ENCODE measurements at places on chromosomes 12 and 14.
A peak's percentile ranks its signal among the peaks of the same experiment; 100 is the strongest.

DNA sequence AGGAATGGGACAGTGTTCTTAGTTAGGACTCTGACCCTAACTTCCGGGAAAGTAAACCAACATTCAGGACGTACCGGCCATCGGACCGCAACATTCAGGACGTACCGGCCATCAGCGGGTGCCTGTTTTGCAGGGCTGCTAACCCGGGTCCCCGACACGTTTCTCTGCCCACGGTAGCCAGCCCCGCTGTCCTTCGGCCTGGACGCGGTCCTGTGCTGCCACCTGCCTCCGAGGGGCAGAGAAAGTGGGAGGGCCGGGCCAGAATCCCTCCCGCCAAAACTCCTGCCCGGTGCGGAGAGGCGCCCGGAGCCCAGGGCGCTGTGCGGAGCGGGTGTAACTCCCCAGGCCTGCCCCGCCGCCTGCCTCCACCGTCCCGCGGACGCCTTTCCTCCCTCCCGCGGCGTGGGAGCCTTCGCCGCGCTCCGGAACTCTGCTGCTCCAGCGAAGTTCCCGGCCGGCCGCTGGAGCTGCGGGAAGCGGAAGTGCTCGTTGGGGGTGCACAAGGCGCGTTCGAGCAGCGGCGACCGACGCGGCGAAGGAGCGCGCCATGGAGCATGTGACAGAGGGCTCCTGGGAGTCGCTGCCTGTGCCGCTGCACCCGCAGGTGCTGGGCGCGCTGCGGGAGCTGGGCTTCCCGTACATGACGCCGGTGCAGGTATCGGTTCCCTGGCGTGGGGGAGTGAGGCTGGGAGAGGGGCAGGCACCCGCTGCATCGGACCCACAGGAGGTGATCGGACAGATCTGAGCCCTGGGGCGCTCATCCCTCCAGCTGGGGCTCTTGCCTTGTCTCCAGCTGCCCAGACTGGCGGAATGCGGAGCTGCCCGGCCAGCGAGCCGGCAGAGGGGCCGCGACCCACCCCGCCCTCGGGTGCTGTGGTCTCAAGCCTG, at the start of gene DDX55:
Gene DDX55, plus strand, starts transcription at position 498 of the 888 bp plus-strand sequence. Its CDS starts 50 bp downstream, at position 548.
- peak; percentile 90 for DNase-seq

GRCh38 chr12:103848143-103848542, 7.1 kb upstream of the NT5DC3 start:
- DNase-seq: no peak

DNA sequence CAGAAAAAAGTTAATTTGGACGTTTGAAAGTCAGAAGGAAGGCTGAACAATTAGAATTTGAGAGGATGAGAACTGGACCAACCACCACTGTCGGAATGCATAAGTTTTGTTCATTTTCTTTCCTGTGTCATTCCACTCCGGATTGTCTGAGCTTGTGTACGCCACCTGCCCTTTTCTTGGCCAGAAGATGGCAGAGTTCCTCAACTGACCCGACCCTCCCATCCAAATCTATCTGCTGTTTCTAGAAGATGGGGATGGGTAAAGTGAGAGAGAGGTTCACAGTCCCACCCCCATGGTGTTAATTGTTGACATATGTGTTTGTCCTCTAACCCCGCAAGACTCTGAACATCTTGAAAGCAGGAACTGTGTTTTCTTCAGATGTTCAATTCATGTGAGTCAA, 388.0 kb downstream of the VRK1 start:
- peak; percentile 34 for DNase-seq

DNA sequence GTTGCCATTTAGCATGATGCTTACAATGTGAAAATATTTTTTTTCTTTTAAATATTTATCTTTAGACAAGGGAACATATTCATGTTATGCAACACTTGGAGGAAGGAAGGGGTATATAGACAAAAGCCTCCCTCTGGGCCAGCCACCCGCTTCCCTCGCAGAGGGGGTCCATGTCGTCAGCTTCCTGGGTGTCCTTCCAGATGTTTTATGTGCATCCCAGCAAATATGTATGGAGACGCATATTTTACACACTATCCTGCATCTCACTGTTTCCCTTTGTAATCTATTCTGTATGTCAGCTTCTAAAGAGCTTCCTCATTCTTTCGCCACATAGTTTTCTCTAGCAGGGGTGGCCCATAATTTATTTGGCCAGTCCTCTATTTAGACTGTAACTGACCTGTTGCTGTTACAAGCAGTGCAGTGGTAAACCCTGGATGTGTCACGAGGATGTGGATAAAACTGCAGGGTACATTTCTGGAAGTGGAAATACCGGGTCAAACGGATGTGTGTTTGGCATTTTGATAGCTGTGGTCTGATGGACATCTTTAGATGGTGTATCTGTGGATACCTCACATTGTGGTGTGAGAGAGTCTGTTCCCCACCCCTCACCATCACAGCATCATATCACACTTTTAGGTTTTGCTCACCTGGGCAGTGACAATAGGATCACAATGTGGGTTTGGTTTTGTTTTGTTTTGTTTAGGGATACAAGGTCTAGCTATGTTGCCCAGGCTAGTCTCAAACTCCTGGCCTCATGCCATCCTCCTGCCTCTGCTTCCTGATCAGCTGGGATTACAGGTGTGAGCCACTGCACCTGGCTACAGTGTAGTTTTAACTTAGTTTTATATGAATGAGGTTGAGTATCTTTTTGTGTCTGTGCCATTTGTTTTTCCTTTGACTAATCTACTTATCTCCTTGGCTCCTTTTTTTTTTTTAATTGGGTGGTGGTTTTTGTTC, 31.6 kb downstream of the FAM222A start:
- DNase-seq: no peak

DNA sequence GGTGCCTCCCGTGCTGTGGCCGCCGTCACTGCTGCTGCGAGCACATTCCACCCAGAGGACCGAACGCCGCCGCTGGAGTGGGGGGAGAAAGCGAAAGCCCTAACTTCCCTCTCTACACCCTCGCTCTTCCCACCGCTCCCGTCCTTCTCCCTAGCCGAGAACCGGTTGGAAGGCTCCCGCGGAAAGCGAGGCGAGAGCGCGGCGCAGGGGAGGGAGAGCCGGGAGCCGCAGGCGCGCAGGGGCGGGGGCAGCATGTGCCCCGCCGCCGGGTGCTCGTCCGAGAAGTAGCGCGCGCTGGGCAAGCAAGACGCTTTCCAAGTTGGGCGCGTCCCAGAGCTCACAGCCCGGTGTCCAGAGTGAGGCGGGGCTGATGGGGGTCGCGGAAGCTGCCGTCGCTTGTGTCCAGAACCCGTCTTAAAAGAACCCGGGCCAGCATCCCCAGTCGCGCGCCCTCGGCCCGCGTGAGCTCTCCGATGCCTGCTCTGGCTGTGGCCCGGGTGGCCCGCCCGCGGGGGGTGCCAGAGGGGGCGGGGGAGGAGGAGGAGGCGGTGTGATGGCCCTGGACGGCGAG, at the start of gene TRHDE:
Gene TRHDE, plus strand, starts transcription at position 280 of the 571 bp plus-strand sequence. Its CDS starts 274 bp downstream, at position 554.
- DNase-seq: no peak

GRCh38 chr12:132078190-132078589, 65.9 kb downstream of the DDX51 start:
- no peak for DNase-seq

GRCh38 chr12:80582431-80582830, 125.0 kb upstream of the MYF6 start:
- no peak for DNase-seq

DNA sequence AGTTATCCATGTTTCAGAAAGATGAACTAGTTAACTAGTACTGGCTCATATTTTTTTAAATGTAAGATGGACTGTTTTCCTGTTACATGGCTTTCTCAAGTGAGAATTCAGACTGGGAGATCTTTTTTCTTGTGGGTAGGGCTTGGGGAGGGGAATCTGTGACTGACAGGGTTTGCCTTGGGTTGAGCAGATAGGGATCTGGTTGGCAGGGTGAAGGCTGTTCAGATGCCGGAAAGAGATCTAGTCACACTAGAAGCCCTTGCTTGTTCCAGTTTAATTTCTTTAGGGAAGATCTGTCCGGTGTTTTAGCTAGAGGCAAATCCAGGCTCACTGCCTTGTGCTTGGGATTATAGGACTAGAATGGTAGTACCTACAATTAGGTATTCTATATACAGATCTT, 63.2 kb downstream of the FBXO33 start:
- DNase-seq: no peak

- DNase-seq: no peak
Observed at GRCh38 chr12:112153181-112153892, 28.0 kb downstream of the TRAFD1 start.

DNA sequence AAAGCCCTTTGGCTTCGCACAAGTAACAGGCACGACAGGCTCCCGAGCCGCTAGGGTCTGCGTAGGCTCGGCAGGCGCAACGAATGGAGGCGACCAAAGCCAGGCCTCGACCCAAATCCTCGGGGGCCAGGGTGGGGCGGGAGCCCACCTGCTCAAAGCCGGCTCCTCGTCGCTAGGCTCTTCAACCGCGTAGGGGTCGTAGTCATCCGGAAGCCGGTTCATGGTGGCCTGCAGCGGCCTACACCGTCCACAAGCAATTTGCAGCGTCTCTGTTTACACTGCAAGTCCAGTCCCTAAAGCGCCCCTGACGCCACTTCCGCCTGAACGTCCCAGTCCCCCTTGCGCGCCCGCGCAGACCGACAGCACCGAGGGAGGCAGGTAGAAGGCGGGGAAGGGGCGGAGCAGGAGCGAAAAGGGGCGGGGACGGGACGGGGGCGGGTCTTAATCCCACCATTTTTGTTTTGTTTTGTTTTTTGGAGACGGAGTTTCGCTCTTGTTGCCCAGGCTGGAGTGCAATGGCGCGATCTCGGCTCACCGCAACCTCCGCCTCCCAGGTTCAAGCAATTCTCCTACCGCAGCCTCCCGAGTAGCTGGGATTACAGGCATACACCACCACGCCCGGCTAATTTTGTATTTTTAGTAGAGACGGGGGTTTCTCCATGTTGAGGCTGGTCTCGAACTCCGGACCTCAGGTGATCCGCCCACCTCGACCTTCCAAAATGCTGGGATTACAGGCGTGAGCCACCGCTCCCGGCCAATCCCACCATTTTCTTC, at the start of gene EAPP:
Gene EAPP, minus strand, starts transcription at position 295 of the 774 bp plus-strand sequence. Its CDS starts 73 bp downstream, at position 222.
- DNase-seq: peak; percentile 98

GRCh38 chr12:26726956-26727355, 106.0 kb downstream of the ITPR2 start:
- DNase-seq: no peak

GRCh38 chr12:123389560-123390351, 5.8 kb downstream of the KMT5A start:
- DNase-seq: peak; percentile 45

DNA sequence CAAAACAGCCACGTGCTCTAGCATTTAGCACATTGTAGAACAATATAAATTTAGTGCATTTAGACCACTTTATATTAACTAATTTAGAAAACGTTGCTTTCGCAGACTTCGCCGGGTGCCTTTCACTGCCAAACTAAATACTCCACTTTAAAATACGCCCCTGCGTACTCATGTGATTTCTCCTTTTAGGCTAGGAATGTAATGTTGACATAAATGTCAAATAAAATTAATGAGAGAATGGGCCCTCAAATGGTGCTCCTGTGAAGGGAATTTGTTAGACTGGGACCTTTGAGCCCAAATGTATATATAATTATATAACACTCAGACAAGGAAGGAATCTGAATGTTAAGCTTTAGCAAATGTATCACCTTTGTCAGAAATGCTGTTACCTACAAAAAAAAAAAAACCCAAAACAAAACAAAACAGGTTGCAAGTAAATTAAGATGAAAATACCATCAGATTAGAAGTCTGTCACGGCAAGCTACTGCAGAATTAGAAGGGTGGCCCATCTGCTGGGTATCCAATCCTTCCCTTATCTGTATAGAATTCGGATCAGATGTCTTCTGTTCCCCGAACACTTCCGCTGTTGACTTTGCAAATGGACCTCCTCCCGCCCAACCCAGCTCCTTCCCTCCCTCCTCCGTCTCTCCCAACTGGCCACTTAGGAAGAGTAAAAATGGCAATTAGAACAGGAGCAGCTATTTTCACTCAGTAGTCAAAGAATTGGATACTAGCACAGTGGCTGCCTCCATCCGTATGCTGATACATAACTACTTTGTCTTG, 159.3 kb upstream of the FOXN3 start:
- no peak for DNase-seq

DNA sequence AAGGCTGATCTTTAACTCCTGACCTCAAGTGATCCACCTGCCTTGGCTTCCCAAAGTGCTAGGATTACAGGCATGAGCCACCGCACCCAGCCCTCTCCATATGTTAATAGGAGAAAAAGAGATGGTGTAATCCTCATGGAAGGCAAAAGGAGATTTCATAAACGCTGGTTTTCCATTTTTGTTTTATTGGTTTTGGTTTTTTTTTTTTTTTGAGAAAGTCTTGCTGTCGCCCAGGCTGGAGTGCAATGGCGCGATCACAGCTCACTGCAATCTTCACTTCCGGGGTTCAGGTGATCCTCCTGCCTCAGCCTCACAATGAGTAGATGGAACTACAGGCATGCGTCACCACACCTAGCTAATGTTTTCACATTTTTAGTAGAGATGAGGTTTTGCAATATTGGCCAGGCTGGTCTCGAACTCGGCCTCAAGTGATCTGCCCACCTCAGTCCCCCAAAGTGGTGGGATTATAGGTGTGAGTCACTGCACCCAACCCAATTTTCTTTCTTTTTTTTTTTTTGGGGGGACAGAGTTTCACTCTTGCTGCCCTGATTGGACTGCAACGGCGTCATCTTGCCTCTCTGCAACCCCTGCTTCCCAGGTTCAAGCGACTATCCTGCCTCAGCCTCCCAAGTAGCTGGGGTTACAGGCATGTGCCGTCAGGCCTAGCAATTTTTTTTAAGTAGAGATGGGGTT, 8.1 kb downstream of the PTGES3 start:
- peak; percentile 54 for DNase-seq

DNA sequence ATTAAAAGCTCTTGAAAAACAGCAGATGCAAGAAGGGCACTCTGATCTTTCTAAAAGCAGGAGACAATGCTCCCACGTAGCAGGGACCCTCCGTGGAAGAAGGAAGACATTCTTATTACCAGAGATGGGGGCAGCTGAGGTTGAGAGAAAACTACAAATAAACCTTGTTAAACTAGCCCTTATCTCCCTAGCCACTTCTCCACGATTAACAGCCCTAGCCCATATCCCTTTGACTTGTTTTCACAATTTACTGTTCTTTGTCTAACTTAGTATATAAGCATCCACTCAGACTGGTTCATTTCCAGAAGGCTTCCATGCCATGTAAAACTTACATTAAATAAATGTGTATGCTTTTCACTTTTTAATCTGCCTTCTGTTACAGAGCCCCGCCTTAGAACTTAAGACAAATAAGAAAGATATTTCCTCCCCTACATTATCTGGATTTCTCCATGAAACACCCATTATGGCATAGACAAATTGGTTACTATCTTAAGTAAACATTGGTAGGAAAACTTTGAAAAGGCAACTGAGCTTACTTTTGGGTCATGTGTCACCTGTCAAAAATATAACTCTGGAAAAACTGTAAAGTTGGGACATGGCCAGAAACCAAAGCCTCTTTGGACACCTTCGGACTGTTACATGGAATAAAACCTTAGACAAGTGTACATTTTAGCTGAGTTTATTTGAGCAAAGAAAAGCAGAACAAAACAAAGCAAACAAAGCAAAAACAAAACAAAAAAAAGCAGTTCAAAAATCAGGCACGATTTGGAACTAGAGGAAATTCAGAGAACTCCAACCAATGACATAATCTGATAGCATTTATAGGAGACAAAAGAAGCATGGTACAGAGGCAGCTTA, 4.9 kb upstream of the RNASE1 start:
- DNase-seq: no peak
